NCI-H2107 (cell line): ENCODE measurements at places on chromosomes 6 and 20.

DNA sequence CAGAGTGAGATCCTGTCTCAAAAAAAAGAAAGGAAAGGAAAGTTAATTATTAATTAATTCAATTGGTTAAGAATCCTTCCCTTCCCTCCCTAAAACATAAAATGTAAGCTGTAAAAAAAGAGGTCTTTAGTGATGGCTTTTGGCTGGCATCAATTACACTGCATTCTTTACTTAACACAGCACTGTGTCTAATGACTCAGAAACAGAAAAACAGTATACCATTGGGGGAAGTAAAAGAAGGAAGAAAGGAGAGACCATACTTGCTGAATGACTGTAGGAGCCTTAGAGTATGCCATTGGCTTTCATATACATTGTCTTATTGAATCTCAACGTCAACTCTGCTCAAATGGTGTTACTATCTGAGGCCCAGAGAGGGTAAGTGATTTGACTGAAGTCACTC lies 18.3 kb upstream of the CITED2 start:
- no peak for DNase-seq

- DNase-seq = no peak
Observed at GRCh38 chr6:111653434-111653833, 47.8 kb upstream of the TRAF3IP2 start.

DNA sequence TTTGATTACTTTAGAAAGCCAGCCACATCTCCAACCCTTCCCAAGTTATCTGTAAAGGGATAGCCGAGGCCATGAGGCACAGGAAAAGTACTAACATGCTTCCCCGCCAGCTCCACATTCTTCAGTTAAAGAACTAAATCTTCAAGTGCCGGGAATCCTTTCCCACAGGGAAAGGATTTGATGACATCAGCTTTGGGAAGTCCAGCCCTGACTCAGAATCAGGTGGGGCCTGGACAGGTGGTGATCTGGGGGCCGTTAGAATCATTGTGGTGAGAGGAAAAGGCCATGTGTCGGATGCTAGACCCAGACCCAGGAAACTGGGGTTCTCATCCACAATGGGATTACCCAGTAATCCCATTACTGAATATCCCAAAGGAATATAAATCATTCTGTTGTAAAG lies 580.0 kb downstream of the QKI start:
- DNase-seq = no peak

GRCh38 chr6:135209803-135210202 lies 28.7 kb downstream of the MYB start:
- DNase-seq = no peak

GRCh38 chr20:49483018-49483695 lies 689 bp upstream of the KCNB1 start:
- DNase-seq = no peak

DNA sequence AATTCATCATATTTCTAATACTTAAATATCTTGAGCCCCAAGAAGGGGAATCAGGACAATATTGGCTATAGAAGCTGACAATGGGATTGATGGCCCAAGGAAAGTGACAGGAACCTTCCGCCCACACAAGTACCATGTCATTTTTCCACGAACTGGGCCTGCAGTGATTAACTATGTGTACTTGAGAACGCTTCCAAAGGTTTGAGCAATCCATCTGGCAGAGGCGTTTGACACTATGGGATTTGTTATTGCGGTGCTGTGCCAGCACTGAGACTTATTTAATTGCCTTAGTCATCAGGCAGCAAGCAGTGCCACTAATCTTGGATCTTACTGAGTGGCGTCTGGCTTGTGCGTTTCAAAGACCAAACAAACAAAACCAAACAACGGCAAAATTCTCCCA lies 135.6 kb upstream of the UST start:
- no peak for DNase-seq

DNA sequence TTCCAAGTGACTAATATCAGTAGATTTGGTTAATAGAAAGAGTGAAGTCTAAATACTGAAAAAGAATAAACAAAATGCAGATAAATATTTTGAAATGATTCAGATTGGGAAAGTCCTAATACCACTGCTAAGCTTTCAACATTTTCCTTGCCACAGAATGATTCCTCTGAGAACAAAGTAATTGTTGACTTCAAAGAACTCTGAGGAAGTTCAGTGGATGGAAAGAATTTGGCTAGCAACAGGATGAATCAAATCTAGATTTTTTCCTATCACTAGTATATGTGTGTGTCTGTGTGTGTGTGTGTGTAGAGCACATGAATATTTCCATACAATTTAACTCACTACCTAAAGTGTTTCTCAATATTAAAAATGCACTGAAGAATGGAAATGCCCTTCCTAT lies 107.9 kb upstream of the PREP start:
- DNase-seq = no peak

- DNase-seq = no peak
Observed at GRCh38 chr20:32763202-32764004, 1.2 kb downstream of the DNMT3B start.

- DNase-seq = no peak
Observed at GRCh38 chr6:145878591-145879295, 64.1 kb upstream of the FBXO30 start.

- DNase-seq = no peak
Observed at GRCh38 chr6:107784669-107785068, 39.4 kb downstream of the SCML4 start.

DNA sequence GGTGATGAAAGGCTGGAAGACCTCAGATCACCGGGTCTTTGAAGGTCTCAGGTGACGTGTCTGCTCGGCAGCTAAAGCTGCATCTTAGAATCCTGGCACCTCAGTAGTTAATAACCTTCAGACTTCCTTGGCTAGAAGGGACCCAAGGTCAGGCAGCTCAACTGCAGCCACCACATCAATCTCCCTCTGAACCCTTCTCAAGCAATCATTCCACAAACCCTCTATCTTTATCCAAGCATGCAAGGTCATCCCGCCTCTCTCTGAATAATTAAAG lies 16.7 kb upstream of the TLDC2 start:
- no peak for DNase-seq

DNA sequence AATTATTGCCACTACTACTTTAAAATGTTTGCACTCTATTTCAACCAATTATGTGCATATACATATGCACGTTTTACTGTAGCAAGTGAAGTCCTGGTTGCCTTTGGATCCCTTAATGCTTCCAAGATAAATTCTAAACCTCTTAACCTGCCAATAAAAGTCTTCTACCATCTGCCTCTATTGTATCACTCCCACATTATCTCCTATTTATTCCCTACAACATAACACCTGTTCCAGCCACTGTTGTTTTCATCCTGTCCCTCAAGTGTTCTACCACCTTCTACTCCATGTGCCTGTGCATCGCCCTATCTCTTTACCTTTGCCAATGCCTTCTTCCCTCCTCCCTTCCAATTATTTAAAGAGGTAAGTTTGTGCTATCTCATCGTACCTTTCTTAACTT lies 499.0 kb upstream of the RNF217 start:
- DNase-seq = no peak

- DNase-seq = no peak
Observed at GRCh38 chr20:7144464-7144863, 377.0 kb downstream of the BMP2 start.

- DNase-seq = no peak
Observed at GRCh38 chr20:43205699-43206098, 16.0 kb upstream of the PTPRT start.

- no peak for DNase-seq
Observed at GRCh38 chr6:21842875-21843645, 249.5 kb downstream of the SOX4 start.

GRCh38 chr6:164152611-164153010 lies 738.1 kb downstream of the QKI start:
- no peak for DNase-seq

GRCh38 chr20:48186447-48186846 lies 401.2 kb upstream of the SULF2 start:
- no peak for DNase-seq

DNA sequence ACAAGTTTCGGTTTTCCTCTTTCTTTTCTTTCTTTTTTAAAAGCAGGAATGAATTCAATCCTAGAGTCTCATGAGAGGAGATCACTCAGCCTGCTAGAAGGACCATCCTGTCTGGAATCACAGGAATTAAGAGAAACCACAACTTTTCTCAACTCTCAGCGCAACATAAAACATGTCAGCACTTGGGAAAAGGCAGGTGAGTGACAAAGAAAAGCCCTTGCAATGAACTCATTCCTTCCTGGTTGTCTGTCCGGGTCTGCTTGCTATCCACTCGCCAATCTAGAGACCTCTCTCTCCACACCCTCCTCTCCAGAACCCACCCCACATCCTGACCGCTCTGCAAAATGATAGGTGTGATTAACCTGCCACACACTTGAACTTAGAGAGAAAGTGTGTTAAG lies 253.8 kb downstream of the LY86 start:
- no peak for DNase-seq

DNA sequence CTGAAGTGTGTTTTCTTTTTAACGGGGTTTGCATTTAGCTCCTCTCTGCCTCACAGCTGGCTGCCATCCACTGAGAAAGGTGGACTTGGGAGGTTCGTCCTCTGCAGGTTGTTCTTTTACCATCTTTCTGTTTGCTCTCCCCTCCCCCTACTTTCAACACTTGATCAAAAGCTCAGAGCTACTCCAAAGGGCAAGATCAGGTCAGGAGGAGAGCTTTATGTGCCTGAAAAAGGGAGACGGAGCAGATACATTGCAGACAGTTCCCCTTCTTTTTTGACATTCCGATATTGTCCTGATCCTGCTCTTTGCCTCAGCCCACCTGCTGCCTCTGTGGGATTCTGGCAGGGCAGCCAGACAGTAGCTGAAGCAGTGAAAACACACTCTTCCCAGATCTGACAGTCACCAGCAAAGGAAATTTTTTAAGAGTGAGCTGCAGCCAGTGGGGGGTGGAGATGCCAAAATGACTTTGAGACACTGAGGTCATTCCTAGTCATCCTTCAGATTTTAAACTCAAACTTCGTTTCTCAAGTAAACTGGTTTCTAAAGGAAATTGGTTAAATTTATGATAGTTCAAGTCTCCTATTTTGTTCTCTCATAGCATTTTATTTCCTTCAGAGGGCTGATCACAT lies 26.5 kb downstream of the SMLR1 start:
- DNase-seq = no peak

GRCh38 chr20:63121246-63121645 lies 94.7 kb downstream of the YTHDF1 start:
- no peak for DNase-seq

DNA sequence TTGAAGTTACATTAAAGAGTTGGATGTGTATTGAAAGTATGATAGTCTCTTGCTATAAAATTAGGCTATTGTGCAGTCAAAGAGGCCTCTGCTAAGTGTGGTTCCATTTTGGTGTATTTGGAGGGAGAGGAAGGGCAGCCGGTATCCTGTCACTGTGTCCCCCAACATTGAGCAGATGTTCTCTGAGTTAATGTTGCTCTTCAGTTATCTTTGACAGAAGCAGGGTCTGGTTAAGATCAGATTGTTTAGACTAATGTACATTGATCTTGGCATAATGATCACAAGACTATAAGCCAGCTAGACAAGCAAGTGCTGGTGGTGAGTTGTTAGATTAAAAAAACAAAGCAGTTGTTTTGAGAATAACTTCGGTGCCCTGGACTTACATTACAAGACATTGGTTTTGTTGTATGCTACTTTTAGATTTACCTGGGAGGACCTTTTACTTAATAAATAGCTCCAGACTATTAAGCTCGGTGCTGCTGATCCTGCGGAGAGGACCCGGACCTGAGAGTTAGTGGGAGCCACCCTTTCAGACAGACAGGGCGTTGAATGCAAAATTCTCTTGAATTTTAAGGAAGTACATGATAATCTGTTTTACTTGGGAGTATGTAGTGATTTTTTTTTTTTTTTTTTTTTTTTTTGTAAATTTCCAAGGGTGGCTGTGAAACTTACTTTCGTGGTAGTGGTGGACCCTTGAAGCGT lies 97.8 kb downstream of the JARID2 start:
- no peak for DNase-seq
